Stimulated activated CD8-positive, alpha-beta memory T cell treated with anti-CD3 and anti-CD28 coated beads, Interleukin-15, amount 100 ng/mL, for 24 hours (primary cell): ENCODE measurements at places on chromosomes 4 and X.

DNA sequence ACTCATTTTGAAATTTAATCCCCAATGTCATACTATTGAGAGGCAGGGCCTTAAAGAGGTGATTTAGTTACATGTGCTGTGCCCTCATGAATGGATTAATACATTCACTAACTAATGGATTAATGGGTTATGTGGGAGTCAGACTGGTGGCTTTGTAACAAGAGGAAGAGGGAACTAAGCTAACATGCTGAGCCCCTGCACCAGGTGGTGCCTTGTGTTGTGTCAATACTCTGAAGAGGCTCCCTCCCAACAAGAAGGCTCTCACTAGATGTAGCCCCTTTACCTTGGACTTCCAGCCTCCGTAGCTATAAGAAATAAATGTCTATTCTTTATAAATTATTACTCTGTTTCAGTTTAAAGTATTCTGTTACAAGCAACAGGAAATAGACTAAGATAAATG lies 411.9 kb upstream of the EMCN start:
- no peak for DNase-seq

- no peak for DNase-seq
Observed at GRCh38 chr4:88659890-88660208, 37.8 kb downstream of the NAP1L5 start.

DNA sequence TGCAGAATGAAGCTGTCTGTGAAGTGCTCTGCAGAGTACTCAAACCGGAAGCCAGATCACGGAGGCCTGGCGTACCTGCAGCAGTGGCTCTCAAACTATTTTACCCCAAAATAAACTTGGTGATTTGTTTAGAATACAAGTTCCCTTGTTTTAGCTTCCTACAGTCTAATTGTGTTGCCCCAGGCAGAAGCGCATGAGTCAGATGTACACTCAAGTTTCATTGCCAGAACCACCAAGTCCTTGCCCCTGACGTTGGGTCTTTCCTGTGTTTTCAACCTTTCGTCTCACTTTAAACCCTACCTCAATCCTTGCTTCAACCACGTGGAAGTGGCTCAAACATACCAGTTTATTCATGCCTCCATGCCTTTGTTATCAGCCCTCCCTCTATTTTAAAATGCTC lies 66.2 kb upstream of the SLC7A11 start:
- DNase-seq = no peak

DNA sequence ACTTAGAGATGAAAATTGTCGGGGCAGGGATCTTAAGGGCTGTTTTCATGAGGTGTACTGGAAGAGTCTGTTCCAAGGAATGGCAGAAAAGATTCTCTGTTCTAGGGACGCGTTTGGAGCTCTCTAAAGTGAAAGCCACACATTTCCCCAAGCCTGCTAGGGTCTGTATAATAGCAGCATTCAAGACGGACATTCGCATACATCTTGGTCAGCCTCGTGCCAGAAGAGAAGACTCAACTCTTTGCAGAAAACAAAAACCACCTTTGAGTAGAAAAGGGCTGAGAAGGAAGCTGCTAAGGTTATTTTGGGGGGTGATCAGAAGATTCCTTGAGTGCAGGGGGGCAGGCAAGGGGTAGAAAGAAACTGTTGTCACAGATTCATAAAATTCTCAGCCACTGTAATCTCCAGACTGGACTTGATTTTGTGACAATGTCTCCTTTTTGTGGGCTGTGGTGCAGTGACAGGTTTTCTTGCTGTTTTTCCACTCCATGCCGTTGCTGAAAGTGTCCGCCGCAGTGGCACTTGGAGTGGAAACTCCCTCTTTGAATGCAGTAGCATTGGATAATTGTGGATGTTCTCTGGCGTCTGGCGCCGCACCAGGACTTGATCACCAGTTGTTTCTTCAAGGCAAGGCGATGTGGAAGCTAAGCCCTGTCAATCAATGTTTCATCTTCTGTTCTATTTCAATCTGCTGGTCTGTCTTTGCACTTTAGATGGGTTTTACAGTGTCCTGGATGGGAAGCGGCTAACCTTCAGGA lies 2.9 kb downstream of the GYG2 start:
- no peak for DNase-seq

GRCh38 chrX:29478336-29479069 lies 736.9 kb upstream of the MAGEB2 start:
- no peak for DNase-seq

- DNase-seq = no peak
Observed at GRCh38 chr4:114752391-114753165, 154.0 kb downstream of the UGT8 start.

DNA sequence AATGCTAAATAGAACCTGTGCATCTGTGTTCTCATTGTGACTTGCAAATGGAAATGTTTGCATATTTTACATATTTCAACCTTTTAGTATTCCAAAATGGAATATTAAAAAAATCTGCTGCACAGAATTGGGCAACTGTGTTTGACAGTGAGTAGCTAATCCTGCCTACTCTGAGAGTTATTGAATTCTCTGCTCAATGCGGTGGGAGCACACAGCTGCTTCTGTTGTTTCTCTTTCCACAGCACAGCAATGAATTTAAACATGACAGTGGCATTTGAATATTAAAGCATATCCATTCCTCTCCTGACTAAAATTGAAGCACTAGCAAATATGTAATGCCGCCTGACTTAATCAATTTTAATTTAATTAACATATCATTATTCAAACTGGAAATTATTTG lies 366.6 kb downstream of the GASK1B start:
- no peak for DNase-seq

DNA sequence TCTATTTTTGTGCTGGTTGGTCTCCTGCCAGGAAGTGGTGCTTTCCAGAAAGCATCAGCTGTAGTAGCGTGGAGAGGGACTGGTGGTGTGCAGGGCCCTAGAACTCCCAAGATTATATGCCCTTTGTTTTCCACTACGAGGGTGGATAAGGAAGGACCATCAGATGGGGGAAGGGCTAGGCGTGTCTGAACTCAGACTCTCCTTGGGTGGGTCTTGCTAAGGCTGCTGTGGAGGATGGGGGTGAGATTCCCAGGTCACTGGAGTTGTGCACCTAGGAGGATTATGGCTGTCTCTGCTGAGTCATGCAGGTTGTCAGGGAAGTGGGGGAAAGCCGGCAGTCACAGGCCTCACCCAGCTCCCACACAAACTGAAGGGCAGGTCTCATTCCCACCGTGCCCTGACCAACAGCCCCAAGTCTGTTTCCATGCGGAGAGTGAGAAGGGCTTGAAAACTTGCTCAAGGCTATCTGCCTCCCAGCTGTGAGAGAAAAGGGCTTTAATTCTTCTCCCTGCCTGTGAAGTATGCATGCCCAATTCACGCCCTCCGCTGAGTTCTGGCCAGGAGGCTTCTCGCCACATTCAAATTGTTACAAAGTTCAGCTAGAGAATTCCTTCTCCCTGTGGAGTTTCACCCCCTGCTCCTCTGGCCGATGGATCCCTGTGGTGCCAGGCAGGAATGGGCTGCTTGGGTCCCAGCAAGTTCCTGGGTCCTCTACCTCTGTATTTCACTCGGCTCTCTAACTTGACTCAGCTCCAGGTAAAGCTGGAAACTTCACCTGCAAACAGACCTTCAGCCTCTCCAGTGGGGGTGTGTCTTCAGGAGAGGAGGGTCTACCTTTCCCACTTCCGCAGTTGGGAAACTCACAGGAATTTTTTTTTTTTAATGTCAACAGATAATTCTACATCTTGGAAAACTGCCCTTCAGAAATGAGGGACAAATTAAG lies 7.7 kb upstream of the CSTF2 start:
- DNase-seq = no peak

- DNase-seq = no peak
Observed at GRCh38 chr4:23717528-23718248, 172.2 kb downstream of the PPARGC1A start.

- DNase-seq = no peak
Observed at GRCh38 chr4:128600410-128600809, 209.1 kb upstream of the JADE1 start.

DNA sequence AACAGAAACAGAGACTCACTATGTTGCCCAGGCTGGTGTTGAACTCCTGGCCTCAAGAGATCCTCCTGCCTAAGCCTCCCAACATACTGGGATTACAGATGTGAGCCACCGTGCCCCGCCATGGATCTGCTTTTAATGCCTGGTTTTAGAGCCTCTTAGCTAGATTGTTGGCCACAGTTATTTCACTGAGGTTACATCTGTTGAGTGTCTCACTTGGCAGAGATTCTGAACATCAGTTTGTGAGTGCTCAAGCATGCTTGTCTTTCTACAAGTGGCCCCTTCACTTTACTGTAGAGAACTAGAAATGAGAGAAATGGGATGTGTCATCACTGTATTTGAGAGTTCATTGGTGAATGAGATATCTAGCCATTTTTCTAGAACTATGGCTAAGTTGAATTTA lies 218.5 kb downstream of the APBB2 start:
- no peak for DNase-seq

- DNase-seq = no peak
Observed at GRCh38 chr4:180852738-180853137, 1390.5 kb upstream of the TENM3 start.

GRCh38 chr4:112818594-112818965 lies 181.6 kb downstream of the LARP7 start:
- no peak for DNase-seq

- no peak for DNase-seq
Observed at GRCh38 chr4:184438375-184438774, 36.0 kb downstream of the IRF2 start.

GRCh38 chr4:41819621-41820020 lies 71.1 kb upstream of the PHOX2B start:
- DNase-seq = no peak
